ENCODE measurements at places on chromosomes 7 and 10.

- H3K27me3 ChIP-seq = no peaks in the 10 kb centered on the region
- H3K27ac ChIP-seq = peak overlapping the region; percentile 96
- H3K4me3 ChIP-seq = peak overlapping the region; percentile 98
Observed at GRCh38 chr10:27504808-27505460, 830 bp downstream of the RAB18 start.

DNA sequence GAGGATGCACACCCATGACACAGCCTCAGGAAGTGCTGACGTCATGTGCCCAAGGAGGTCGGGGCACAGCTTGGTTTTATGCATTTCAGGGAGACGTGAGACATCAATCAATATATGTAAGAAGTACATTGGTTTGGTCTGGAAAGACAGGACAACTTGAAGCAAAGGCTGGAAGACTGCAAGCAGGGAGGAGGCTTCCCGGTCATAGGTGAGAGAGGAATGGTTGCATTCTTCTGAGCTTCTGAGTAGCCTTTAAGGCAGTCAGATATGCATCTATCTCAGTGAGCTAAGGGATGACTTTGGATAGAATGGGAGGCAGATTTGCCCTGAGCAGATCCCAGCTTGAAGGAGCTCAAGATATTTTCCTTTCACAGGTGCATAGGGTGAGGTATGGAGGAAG lies 349.5 kb downstream of the TYW1 start:
- no peak overlapping the region for H3K27ac ChIP-seq
- no peaks in the 10 kb centered on the region for H3K4me1 ChIP-seq
- no peak for DNase-seq
- H3K36me3 ChIP-seq = peaks cover 12% of the 10 kb centered on the region
- no peak overlapping the region for H3K4me3 ChIP-seq

DNA sequence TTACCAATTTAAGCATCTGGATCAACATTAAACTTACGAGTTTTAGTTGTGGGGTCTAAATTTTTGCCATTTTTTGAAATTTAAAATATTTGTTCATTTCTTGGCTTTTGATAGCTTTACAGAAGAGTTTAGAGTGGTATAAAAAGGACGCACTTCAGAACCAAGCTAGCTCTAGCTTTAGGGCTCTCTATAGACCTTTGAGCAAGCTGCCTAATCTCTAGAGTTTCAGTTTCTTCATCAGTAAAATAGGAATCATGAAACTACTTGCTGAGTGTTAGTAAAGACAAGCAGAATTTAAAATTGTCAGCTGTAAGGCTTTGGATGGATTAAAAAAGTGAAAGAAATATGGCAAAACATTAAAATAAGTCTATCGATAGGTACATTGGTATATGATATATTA lies 266.5 kb downstream of the IPMK start:
- H3K27ac ChIP-seq = no peak overlapping the region
- H3K27me3 ChIP-seq = no peaks in the 10 kb centered on the region
- no peaks in the 10 kb centered on the region for H3K4me1 ChIP-seq
- H3K36me3 ChIP-seq = no peaks in the 10 kb centered on the region
- H3K4me3 ChIP-seq = no peak overlapping the region

GRCh38 chr10:78579995-78580394 lies 488.8 kb upstream of the ZMIZ1 start:
- no peak overlapping the region for H3K4me3 ChIP-seq
- DNase-seq = no peak
- H3K36me3 ChIP-seq = no peaks in the 10 kb centered on the region
- no peak overlapping the region for H3K27ac ChIP-seq
- peaks cover 1% of the 10 kb centered on the region for H3K27me3 ChIP-seq

DNA sequence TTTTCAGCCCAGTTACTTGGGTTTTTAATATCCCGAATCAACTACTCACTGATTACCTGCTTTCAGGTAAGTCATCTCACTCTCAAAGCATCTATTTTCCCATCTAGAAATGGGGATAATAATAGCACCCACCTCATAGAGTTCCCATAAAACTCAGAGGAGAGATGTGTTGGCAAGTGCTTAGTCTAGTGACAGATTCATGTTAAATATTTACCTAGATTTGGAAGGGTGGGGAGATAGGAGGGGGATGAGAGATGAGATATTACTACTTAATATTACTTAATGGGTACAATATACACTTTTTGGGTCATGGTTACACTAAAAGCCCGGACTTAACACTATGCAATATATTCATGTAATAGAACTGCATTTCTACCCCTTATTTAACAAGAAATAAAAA lies 7.0 kb upstream of the A1CF start:
- peaks cover 2% of the 10 kb centered on the region for H3K27me3 ChIP-seq
- no peaks in the 10 kb centered on the region for H3K4me1 ChIP-seq
- no peak overlapping the region for H3K27ac ChIP-seq
- no peak for DNase-seq

- peaks cover 1% of the 10 kb centered on the region for H3K4me1 ChIP-seq
- H3K27ac ChIP-seq = no peak overlapping the region
- no peak overlapping the region for H3K4me3 ChIP-seq
- DNase-seq = no peak
- peaks cover 17% of the 10 kb centered on the region for H3K27me3 ChIP-seq
Observed at GRCh38 chr10:90966146-90966545, 45.3 kb upstream of the ANKRD1 start.

DNA sequence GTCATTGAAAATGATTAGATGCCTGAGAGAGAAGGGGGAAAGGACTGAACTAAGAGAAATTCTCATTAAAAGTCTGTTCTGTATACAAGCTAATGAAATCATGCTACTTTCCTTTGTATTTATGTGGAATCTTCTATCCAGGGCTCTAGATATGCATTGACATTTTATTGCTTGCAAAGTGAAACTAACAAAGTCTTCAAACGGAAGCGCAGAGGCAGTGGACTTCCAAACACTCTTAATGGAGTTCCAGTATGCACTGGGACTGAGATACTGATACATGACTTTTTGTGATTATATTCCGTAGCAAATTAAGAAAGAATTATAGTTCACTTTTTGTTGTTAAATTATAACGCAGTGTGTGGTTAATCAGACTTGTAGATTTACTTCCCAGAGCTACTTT lies 166.8 kb upstream of the TBX20 start:
- H3K4me1 ChIP-seq = peaks cover 2% of the 10 kb centered on the region
- no peak for DNase-seq
- H3K36me3 ChIP-seq = no peaks in the 10 kb centered on the region
- H3K27ac ChIP-seq = no peak overlapping the region
- peaks cover 15% of the 10 kb centered on the region for H3K27me3 ChIP-seq
